ENCODE measurements at places on chromosomes 5 and 9. TPM values are rescaled to one million over a fixed set of nuclear protein-coding genes. Genes with fewer than 3 reads are reported as not detected.

DNA sequence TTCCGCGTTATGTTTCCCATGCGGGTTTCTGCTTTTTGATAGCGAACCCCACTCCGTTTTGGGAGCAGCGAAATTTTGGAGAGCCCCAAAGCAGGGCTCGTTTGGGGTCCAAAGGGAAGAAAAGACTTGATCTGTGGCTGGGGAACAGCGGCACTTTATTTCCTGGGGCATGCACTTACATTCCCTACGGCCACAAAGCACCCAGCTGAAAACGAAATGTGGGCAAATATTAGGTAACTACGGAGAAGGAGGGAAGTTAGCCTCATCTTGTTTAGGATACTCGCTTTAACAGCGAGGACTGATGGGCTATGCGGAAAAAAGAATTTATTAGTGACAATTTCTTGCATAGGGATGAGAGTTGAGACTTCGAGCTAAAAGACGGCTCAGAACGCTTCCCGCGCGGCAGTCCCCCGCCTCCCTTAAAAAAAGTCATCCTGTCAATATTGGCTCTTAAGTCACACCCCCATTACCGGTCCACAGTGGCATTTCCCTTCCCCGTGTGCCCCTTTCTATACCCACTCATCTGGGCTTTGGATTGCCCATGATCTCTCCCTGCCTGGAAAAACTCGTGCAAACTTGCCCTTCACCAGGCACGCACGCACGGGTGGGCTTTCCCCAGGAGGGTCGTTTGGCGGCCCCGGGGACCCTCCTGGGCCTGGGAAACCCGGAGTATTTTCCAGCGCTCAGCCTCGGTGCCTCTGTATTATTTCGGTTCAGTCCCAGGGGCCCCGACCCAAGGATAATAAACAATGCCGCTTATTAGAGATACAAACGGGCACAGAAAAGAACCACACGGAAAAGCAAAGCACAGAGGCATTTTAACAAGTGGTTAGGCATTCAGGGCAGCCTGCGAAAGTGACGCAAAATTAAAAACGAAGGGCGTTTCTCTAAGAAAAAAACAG, 35.8 kb upstream of the NFIB start:
- DNase-seq = no peak

DNA sequence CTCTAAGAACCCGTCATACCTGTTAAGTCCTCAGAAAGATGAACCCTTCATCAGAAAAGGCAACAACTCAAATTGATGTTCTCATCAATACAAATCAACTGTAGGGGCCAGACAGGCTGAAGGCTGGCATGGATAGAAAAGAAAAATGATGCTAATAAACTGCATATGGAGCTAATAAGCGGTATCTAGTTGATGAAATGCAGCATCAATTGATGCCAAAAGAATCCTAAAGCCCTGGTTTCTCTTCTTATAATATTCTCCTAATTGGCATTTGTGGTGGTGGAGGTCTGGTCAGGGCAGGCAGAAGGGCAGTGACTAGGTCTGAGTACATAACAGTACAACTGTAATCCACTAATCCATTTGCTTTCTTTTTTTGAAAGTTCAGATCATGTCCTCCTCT, 322.5 kb downstream of the SPOCK1 start:
- DNase-seq = no peak

DNA sequence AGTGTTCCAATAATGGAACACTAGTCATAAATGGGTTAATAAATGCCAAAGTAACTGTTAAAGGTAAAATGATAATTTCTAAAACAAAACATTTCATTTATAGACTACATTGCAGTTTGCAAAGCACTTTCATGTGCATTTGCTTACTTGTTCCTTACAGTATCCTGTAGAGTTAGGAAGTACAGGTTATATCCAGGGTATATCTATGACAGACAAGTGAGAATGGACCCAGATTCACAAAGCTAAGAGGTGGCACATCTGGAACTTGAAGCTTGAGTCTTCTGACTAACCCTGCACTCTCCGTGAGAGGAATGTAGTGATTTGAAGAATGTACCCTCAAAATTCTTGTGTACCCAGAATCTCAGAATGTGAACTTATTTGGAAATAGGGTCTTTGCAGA, 121.4 kb downstream of the FER start:
- no peak for DNase-seq

- DNase-seq = no peak
These were observed 10.2 kb downstream of the TRIM41 start for GRCh38 chr5:181233088-181233800.

- DNase-seq = no peak
These were observed 138.5 kb upstream of the FREM1 start for GRCh38 chr9:15048772-15049171.

- DNase-seq = no peak
These were observed 26.6 kb upstream of the CCDC180 start for GRCh38 chr9:97280755-97281330.

- no peak for DNase-seq
These were observed 1.1 kb upstream of the TSPAN17 start for GRCh38 chr5:176646049-176646706.

- peak; percentile 14 for DNase-seq
These were observed 467.3 kb upstream of the PIK3R1 start for GRCh38 chr5:67748165-67748690.

DNA sequence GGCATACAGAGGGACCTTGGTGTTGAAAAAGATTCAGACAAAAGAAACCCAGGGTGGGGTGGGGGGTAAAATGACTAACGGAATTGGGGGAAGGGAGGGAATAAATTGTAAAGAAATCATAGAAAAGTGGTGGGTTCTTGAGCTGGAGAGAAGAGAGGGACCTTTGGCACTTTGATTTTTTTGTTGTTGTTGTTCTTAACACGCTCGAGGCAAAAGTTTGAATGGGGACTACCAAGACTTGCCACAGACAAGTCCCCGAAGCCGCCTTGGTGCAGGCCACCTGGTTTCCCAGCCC, 616 bp downstream of the VCAN start:
- DNase-seq = peak; percentile 31

- DNase-seq = no peak
These were observed 293.9 kb downstream of the ZSWIM6 start for GRCh38 chr5:61625681-61626621.

- no peak for DNase-seq
These were observed 27.0 kb downstream of the ZNF169 start for GRCh38 chr9:94286116-94286515.

- no peak for DNase-seq
These were observed 22.0 kb downstream of the C9orf57 start for GRCh38 chr9:72038408-72038807.

- DNase-seq = no peak
These were observed 112.8 kb upstream of the EFNA5 start for GRCh38 chr5:107783551-107783950.

GRCh38 chr9:129287619-129288305, 109.7 kb upstream of the IER5L start:
- DNase-seq = no peak

GRCh38 chr5:40834391-40834848, 602 bp downstream of the RPL37 start:
- peak; percentile 21 for DNase-seq

GRCh38 chr9:4301971-4302427, 2.1 kb upstream of the GLIS3 start:
- DNase-seq = peak; percentile 86

- no peak for DNase-seq
These were observed 202.0 kb upstream of the HAPLN1 start for GRCh38 chr5:83922699-83923098.

GRCh38 chr5:32346869-32347268, 34.1 kb upstream of the MTMR12 start:
- no peak for DNase-seq

GRCh38 chr9:78273761-78274160, 23.2 kb upstream of the PSAT1 start:
- DNase-seq = no peak

DNA sequence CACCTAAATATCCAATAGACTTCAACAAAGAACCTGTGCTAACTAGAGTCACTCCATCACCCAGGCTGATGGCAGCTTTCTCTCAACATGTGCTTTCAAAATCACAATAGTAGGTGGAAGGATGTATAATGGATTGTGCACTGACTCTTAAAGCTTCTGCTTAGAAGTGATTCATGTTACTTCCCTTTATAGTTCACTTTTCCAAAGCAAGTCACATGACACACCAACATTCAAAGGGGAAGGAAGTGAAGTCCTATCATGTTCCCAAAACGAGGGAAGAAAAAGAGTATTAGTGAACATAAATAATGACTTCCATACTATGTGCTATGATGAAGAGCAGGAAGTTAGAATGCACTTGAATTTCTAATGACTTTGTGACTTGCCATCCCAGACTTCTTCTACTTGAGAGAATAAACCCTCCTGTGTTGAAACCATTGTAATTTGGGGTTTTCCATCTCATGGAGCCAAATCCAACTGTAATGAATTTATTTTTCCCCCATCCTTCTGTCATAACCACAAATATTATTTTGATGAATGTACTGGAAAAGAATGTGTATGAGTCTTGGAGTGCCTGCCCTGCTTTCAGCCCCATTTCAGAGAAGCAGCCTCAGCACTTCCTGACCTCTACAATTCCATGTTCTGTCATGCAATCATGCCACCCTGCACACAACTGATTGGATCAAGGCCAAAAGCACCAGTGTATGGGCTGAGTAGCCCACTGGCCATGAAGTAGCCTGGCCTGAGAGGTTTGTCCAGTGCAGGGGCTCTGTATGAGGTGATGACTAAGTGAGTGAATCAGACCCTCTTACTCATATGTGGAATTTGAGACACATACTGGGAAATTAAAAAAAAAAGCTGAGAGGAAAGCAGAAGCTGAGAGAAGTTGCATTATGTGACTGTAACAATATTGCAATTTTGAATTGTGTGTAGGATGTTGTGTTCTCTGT, 525.9 kb upstream of the CLINT1 start:
- peak; percentile 97 for DNase-seq

- DNase-seq = no peak
These were observed 16.0 kb upstream of the COL15A1 start for GRCh38 chr9:98927724-98928123.

DNA sequence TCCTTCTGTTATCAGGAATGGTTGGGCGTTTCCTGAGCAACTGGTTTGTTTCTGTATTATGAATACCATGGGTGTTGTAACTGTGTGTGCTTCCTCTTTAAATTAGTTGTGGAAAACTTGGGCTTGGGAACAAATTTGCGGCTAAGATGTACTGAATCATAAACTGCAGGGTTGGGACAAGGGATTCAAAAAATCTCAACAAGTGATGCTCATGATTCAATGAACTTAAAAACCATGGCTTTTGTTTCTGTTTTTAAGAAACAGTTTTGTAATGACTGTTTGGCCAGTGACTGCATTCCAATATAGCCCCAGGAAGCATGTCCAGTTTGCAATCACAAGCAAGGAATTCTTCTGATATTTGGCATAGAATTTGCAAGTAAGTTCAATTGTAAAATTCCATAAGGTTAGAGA, 657.5 kb upstream of the WWC1 start:
- DNase-seq = peak; percentile 76

GRCh38 chr5:79077680-79078365, 8.3 kb downstream of the BHMT2 start:
- no peak for DNase-seq

DNA sequence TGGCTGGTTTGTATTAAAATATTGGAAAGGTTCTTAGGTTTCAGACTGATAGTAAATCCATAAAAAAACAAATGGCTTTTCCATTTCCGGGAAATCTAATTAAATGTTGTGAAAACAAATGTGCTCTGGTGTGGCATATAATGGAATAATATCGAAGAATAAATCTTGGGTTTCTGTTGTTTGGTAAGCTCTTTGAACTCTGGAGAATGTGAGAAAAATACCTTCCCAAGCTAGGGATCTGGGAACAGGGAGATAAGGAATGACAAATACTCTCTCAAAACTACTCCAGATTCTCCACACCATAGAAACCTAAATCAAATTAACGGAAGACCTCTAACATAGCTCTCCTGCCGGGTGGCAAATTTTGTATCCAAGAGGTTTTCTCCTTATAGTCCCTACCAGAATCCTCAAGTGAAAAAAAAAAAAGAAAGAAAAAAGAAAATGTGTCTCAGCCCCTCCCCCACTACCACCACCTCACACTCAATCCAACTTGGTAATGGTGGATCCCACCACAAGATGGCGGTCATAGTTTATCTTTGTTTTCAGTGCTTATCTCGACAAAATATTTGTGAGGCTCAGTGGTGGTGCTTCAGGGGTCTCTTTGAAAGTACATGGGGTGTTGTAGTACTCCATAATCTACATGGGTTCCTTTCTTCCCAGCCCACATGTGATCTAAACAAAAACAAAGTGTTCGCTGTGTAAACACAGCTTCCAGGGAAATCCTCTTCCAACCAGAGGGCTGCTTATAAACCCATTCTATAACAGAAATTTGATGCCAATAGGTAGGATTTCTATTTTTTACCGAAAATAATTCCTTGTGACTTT, 54.5 kb upstream of the FST start:
- DNase-seq = peak; percentile 46

- no peak for DNase-seq
These were observed 93.2 kb upstream of the PHYKPL start for GRCh38 chr5:178325679-178326373.

DNA sequence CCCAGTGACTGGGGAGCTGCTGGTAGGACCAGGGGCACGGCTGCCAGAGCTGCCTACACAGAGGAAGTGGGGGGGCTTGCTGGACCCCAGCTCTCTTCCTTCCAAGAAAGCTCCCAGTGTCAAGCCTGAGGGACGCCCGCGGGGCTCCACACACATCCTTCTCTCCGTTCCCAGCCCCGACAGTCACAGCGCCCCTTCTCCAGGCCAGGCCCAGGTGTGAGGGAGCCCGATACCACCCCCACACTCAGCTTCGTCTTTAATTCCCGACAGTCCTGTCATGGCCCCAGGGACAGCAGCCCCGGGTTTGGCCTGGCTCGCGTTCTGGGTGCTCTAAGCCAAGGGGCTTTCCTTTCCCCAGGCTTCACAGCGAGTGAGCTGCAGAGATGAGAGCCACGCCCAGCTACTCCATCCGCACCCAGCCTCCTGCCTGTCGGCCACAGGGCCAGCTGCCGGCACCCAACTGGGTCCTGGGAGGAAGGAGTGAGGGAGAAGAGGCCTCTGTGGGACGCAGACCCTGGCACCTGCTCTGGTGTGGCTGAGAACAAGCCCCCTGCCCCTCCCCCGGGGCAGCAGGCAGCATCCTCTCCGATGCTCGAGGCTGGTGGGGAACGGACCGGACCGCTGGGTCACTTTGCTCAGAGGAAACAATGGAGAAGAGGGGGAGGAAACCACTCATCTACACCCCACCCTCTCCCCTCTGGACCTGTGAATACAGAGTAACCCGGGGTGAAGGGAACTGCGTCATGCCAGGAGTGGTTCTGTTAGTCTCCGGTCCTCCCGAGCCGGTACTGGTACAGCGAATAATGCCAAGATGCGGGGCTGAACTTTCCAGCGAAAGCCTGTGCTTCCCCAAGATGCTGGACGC, 53.9 kb upstream of the PHYKPL start:
- no peak for DNase-seq

GRCh38 chr9:128216781-128217553, 13.8 kb downstream of the DNM1 start:
- DNase-seq = no peak

- DNase-seq = no peak
These were observed 129.7 kb upstream of the FBN2 start for GRCh38 chr5:128667751-128668150.

Gene PDLIM4
- 0.48 TPM for total RNA-seq

Gene UBE2B
- total RNA-seq = 36.0 TPM

Gene MEF2C
- 32.1 TPM for total RNA-seq

Gene BARHL1
- total RNA-seq = not detected

Gene OTP
- under 0.01 TPM for total RNA-seq

Gene FXN
- 3.0 TPM for total RNA-seq

Gene SRD5A1
- 23.4 TPM for total RNA-seq

Gene GPR150
- not detected for total RNA-seq

Gene PTRH1
- 27.0 TPM for total RNA-seq

Gene TAF11L11
- total RNA-seq = not detected

Gene TAF11L5
- not detected for total RNA-seq

Gene OLFML2A
- total RNA-seq = 43.6 TPM

Gene IRX4
- total RNA-seq = not detected

Gene TXNDC8
- total RNA-seq = not detected

Gene C9
- not detected for total RNA-seq
